Large intestine (tissue), 12 donors: ENCODE measurements at places on chromosomes 13 and 19. TPM values are rescaled to one million over a fixed set of nuclear protein-coding genes. Genes with fewer than 3 reads are reported as not detected.

The CYP2A6 gene
- 0.07 TPM for polyA plus RNA-seq

DNA sequence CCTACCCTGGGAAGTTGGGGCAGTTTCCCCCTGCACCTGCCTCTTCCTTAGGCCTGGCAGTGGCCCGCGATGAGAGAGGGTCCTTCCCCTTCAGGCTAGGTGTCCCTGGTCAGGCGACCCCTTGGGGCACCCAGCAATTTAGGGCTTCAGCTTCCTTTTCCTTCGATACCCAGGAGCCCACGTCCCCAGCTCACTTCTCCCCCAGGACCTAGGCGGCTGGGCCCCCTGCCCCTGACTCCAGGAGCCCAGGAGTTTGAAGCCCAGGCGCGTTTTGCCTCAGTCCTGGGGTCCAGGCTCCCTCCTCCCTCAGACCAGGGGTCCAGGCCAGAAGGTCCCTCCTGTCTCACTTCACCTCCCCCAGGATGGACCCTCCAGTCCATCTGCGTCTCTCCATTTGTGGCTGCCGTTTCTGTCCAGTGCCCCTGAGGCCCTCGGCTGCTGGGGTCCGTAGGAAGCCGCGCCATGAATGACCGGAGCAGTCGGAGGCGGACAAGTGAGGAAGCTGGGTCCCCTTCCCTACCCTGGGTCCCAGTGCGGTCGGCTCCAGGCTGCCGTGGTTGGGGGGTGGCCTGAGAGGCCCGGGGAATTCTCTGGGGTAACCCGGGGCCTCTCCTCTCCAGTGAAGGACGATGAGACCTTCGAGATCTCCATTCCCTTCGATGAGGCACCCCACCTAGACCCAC, 714 bp downstream of the CCDC106 start:
- peaks cover 22% of the 10 kb centered on the region for H3K36me3 ChIP-seq
- peak overlapping the region; percentile 78 for H3K4me3 ChIP-seq
- DNase-seq = no peak
- H3K4me1 ChIP-seq = peaks cover 8% of the 10 kb centered on the region
- no peaks in the 10 kb centered on the region for H3K27me3 ChIP-seq

DNA sequence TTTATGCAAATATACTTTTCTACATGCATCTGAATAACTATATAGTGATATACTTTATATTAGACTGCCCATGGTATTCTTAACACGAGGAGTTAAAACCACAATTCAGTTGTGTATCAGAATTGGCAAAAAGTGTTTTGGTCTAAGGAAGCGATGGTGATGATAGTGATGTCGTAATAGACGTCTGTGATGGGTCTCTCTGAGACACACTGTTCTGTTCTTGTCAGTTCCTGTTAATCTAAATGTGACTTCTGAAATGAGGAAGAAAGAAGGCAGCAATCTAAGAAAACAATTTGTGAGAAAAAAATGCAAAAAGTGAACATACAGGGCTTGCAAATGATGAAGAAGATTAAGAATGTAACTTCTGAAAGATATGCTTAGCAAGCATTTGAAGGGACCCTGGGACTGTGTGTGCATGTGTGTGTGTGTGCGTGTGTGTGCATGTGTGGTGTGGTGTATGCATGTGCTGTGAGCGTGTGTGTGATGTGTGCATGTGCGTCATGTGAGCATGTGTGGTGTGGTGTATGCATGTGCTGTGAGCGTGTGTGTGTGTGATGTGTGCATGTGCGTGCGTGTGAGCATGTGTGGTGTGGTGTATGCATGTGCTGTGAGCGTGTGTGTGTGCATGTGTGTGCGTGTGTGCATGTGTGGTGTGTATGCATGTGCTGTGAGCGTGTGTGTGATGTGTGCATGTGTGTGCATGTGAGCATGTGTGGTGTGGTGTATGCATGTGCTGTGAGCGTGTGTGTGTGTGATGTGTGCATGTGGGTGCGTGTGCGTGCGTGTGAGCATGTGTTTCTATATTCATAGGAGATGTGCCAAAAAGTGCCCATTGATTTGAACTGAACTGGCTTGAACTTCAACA, 131.8 kb downstream of the IRS2 start:
- H3K27ac ChIP-seq = no peak overlapping the region
- no peaks in the 10 kb centered on the region for H3K36me3 ChIP-seq
- no peaks in the 10 kb centered on the region for H3K27me3 ChIP-seq
- H3K4me3 ChIP-seq = no peak overlapping the region
- no peak for DNase-seq

The PSG7 gene
- polyA plus RNA-seq = not detected

The ZNF730 gene
- 1.8 TPM for polyA plus RNA-seq

The PDX1 gene
- polyA plus RNA-seq = 20.0 TPM

DNA sequence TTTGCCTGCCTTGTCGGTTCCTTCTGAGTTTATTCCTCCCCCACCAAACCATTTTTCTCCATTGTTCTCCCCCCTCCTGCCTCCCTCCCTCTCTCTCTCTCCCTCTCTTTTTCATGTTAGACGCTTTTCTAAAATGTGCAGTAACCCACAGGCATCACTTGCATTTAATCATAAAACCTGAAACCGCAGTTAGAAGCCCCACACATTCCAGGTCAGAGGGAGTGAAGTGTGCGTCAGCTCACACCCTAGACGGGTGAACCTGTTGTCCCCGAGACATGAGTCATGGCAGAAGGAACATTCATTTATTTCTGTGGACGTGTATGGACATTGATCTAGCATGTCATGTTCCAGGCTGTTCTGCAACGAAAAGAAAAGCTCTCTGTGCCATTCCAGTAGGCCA, 19.9 kb downstream of the ONECUT3 start:
- no peaks in the 10 kb centered on the region for H3K4me1 ChIP-seq
- H3K4me3 ChIP-seq = no peak overlapping the region
- H3K27ac ChIP-seq = no peak overlapping the region
- no peaks in the 10 kb centered on the region for H3K36me3 ChIP-seq
- DNase-seq = no peak

The ZNF665 gene
- 6.3 TPM for polyA plus RNA-seq

- peaks cover 72% of the 10 kb centered on the region for H3K27me3 ChIP-seq
- H3K4me1 ChIP-seq = peaks cover 4% of the 10 kb centered on the region
- no peaks in the 10 kb centered on the region for H3K36me3 ChIP-seq
- no peak overlapping the region for H3K27ac ChIP-seq
- no peak for DNase-seq
- peak overlapping the region; percentile 54 for H3K4me3 ChIP-seq
Measured at GRCh38 chr19:12996406-12997094, 1.3 kb downstream of the NFIX start.

The TICAM1 gene
- polyA plus RNA-seq = 16.1 TPM

DNA sequence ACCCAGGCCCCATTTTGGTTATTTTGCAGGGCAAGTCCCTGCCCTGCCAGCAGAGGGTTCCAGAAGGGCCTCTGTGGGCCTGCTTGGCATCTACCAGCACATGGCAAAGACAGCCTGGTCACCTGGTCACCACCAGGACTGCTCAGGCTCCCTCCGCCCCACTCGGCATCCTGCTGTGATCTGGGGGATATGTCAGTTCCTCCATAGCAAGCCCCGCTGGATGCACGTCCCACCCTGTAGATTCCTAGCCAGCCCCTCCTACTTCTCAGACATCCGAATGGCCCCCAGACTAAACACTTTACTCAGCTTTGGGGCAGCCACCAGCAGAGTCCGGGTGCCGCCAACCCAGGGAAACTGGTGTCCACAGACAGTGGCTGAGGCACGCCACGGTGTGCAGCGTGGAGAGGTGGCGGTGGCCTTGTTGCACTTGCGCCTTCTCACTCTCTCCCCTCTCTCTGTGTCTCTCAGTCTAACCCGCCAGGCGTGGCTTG, 31.8 kb upstream of the USE1 start:
- no peaks in the 10 kb centered on the region for H3K27me3 ChIP-seq
- H3K4me3 ChIP-seq = no peak overlapping the region
- peaks cover 35% of the 10 kb centered on the region for H3K36me3 ChIP-seq
- DNase-seq = no peak
- no peak overlapping the region for H3K27ac ChIP-seq
- no peaks in the 10 kb centered on the region for H3K4me1 ChIP-seq

DNA sequence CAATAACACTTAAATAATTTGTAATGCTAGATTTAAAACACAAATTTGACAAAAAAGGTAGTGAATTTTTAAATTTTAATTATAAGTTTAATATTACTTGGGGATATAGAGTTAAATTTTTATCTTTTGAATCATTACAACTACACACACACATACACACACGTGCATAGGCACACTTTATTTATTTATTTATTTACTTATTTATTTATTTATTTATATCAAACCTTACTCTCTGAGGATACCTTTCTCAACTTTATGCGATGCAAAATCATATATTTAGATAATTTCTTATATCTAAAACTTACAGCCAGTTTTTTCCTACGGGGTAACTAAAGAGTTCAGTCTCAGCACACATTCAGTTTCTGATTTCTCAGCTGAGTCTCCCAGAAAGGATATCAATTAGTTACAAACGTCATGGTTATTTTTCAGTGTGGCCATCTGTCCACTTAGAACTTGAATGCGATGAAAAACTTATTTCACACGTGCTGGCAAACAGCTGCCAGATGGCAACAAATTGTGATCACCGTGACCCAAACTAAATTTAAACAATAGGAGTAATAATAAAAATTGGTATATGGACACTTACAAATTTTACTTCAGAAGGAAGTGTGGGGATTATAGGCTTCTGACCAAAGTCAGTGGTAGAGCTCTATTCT, 683.1 kb upstream of the PRR20A start:
- no peak overlapping the region for H3K27ac ChIP-seq
- H3K36me3 ChIP-seq = no peaks in the 10 kb centered on the region
- H3K4me1 ChIP-seq = no peaks in the 10 kb centered on the region
- H3K4me3 ChIP-seq = no peak overlapping the region
- no peaks in the 10 kb centered on the region for H3K27me3 ChIP-seq

- H3K36me3 ChIP-seq = peaks cover 7% of the 10 kb centered on the region
- no peaks in the 10 kb centered on the region for H3K27me3 ChIP-seq
- no peak overlapping the region for H3K4me3 ChIP-seq
Measured at GRCh38 chr19:23788411-23788810, 29.7 kb upstream of the ZNF681 start.

GRCh38 chr19:54418930-54419800, 3.9 kb downstream of the TTYH1 start:
- no peak for DNase-seq
- H3K4me3 ChIP-seq = no peak overlapping the region
- peak overlapping the region; percentile 40 for H3K27ac ChIP-seq

The ANGPTL4 gene
- polyA plus RNA-seq = 0.97 TPM

DNA sequence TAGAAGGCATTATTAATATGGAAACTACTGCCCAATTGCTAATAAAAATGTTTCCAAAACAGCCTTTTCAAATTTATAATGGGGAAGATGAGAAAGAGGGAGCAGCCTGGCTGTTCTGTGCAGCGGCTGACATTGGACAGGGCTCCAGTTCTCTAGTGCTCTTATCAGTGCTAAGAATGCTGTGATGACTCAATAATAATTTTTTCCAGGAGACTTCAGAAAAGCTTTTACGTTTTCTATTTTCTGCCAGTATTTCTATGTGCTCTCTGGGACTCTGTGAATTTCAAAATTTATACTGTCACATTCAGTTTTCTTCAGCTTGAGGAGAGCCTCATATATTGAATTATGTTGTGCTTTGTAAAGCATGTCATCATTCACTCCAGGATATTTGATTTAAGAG, 209.6 kb downstream of the VWA8 start:
- no peaks in the 10 kb centered on the region for H3K27me3 ChIP-seq
- H3K4me3 ChIP-seq = no peak overlapping the region
- DNase-seq = no peak

GRCh38 chr19:572743-573518, 535 bp downstream of the BSG start:
- peaks cover 10% of the 10 kb centered on the region for H3K36me3 ChIP-seq
- peak; percentile 73 for DNase-seq
- H3K27me3 ChIP-seq = no peaks in the 10 kb centered on the region
- peak overlapping the region; percentile 84 for H3K27ac ChIP-seq

The LYPD3 gene
- polyA plus RNA-seq = 1.0 TPM

The TDRD3 gene
- 27.0 TPM for polyA plus RNA-seq
